ENCODE measurements at places on chromosomes 2 and 18. TPM values are rescaled to one million over a fixed set of nuclear protein-coding genes. Genes with fewer than 3 reads are reported as not detected.

- no peak for DNase-seq
Observed at GRCh38 chr18:45687621-45688020, 36.4 kb upstream of the SLC14A1 start.

DNA sequence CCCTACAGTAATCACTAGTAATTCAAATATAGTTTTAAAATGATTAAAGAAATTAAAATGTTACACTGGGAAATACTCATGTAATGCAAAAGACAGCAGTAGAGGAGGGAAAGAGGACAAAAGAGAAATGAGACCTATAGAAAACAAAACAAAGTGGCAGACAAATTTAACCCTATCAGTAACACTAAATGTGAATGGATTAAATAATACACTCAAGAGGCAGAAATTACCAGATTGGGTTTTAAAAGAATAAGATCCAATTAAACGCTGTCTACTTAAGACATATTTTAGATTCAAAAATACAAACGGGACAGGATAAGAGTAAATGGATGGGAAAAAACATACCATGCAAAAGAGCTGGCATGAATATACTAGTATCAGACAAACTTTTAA lies 17.0 kb downstream of the TLK1 start:
- DNase-seq: no peak

GRCh38 chr2:177147093-177147694 lies 65.4 kb upstream of the HNRNPA3 start:
- peak; percentile 61 for DNase-seq

DNA sequence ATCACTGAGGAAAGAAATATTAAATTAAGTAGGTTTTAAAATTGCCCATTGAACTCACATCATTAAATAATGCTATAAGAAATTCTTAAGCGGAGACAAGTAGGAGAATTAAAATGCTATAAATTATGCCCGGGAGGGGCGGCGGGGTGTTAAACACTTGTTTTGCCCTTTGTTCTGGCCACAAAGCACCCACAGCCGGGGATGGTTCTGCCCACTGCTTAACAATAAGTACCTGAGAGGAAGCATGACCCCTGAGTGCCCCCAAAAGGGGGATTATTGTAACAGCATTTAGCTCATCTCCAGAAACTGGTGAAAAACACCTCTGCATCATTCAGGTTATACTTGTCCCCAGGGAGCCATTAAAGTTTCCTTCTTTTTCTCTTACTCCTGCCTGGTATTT lies 332.7 kb upstream of the POU3F3 start:
- DNase-seq: no peak

- DNase-seq: no peak
Observed at GRCh38 chr2:218063486-218063885, 5.6 kb upstream of the RUFY4 start.

DNA sequence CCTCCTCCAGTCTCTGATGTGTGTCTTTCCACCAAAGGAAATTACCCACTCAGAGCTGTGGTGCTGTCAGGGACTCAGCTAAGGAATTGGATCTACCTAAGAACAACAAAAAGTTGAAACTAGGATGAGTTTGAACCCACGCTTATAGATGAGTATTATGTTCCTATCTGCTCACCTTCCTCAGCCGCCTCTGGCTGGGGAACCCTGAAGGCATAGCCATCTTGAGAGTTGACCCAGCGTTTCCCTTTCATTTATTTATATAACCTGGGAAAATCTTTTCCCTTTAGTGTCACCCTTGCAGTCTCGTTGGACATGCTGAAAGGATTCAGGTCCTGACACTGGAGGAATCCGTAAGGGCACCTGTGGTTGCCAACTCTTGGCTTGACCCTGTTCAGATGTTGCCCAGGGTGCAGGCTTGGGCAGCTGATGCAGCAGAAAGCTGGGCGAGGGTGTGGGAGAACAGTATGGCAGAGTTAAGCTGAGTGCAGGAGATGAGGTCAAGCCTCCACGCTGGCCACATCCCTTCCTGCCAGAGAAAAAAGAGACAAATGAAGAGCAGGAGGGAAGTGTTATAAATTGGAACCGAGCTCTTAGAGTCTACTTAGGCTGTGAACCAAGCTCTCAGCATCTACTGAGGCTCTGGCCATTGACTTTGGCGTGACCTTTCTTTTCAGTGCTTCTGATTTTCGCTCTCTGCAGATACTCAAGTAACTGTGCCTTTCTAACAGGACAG lies 1.9 kb downstream of the CDH20 start:
- no peak for DNase-seq

GRCh38 chr2:38690499-38691420 lies 24.8 kb downstream of the GALM start:
- DNase-seq: peak; percentile 92

- no peak for DNase-seq
Observed at GRCh38 chr18:9856092-9856491, 29.7 kb upstream of the TXNDC2 start.

DNA sequence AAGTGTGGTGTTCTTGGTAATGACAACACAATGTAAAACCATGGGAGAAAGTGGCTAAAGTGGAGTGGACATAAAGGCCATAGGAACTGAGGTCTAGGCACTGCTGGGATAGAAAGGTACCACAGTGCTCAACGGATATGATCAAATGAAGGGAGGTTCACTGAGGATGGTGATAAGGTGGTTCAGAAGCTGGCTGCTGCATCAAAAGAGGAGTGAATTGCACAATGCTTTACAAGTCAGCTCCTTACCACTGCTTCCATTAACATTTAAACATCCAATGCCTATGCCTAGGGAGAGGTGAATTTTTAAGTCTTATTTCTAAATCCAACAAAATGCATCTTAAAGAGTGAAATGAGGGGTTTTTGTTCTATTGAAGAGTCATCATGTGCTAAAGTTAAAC lies 100.1 kb upstream of the ITGB6 start:
- DNase-seq: no peak

DNA sequence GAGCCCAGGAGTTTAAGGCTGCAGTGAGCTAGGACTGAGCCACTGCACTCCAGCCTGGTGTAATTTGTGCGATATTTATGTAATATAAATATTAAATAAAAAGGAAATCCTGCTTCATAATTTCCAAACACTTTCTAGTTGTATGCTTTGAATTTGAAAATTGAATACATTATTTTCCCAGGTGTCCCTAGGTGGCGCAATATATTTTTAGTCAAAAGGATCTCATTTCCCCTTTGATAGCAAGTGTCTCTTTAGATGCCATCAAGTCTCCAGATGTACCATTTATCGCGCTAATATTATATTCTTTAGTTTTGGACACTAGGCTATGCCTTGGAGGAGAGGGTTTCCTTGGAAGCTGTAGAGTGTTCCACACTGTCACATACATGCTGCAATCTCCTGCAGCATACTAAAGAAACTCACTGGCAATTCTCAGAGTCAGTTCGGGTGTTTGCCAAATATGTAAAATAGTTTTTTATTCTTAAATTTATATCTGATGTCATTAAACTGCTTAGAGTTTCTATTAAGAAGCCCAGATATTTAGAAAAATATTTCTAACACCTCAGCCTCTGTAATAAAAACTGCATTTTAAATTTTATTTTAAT lies 5.6 kb upstream of the WDR7 start:
- no peak for DNase-seq

DNA sequence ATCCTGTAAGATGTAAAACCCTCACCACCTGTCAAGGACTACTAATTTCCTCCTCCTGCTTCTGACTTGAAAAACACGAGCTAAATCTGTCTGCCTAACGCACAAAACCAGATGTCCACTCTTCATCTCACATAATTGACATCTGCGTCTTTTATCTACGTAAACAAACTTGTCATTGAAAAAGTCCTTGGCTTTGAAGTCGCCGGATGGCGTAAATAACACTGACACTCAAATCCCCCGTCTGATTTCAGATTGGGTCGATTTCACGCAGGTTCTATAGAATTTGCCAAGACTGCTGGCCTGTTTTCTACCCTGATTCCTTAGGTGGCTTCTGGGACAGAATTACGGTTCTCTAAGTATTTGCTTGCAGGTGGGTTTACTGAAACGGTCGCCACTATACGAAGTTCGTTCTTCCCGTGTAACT lies 539 bp upstream of the MOB4 start:
- no peak for DNase-seq

DNA sequence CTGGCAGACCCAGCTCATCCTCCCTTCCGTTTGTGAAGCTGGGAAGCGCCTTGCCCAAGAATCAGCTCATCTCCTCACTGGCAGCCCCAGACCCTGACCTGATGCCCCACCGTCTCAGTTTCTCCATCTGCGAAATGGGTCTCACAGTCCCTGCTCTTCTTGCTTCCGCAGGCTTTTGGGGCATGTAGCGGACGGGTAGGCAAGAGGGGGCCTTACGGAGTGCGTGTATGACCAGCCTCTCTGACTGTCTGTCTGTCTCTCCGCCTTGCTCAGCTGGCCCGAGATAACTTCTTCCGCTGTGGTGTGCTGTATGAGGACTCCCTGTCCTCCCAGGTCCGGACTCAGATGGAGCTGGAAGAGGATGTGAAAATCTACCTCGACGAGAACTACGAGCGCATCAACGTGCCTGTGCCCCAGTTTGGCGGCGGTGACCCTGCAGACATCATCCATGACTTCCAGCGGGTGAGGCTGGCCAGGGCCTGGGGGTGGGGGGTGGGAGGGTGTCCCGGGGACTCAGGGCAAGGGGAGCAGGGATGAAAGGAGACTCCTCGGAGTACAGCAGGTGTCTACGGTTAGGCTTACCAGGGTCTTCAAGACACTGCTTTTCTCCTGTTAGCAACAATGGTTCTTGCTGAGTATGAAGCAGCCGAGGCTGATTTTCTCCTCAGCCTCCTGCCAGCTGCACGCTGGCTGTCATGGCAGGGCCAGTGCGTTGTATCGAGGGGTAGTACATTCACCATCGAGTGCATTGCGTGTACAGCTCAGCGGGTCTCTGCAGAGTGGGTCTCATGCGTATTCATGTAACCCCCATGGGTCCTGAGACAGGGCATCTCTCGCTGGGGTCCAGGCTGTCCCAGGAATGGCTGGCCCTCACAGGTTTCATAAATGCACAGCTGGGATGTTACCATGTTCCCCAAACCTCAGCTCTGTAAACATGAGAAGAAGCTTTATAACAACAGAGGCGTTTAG lies 10.9 kb downstream of the ITM2C start:
- no peak for DNase-seq

GRCh38 chr2:176514276-176514675 lies 245.0 kb downstream of the MTX2 start:
- DNase-seq: no peak

GRCh38 chr2:171235262-171235881 lies 74.7 kb upstream of the TLK1 start:
- no peak for DNase-seq

GRCh38 chr2:79971807-79972206 lies 332.7 kb downstream of the LRRTM1 start:
- no peak for DNase-seq

GRCh38 chr2:18980786-18981430 lies 377.5 kb downstream of the OSR1 start:
- no peak for DNase-seq

GRCh38 chr2:28055325-28055970 lies 164.9 kb downstream of the BABAM2 start:
- DNase-seq: peak; percentile 47

DNA sequence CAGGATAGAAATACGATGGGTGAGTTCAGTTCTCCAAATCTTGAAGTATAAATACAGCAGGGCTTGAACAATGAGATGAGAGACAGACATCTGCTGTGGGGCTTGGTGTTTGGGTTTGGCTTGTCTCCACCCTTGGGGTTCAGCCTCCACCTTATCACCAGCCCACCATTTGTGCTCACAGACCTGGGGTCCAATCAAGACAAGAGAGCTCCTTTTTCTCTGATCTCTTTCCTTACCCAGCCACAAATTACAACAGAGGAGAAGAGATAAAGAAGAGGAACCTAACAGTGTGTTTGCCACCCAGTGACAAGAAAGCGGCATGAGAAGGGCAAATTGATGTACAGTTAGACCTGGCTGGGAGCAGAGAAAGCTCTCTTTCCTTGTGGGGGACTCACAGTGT lies 204.5 kb upstream of the CXCR4 start:
- DNase-seq: no peak

- no peak for DNase-seq
Observed at GRCh38 chr2:240391111-240392051, 44.1 kb upstream of the GPC1 start.

DNA sequence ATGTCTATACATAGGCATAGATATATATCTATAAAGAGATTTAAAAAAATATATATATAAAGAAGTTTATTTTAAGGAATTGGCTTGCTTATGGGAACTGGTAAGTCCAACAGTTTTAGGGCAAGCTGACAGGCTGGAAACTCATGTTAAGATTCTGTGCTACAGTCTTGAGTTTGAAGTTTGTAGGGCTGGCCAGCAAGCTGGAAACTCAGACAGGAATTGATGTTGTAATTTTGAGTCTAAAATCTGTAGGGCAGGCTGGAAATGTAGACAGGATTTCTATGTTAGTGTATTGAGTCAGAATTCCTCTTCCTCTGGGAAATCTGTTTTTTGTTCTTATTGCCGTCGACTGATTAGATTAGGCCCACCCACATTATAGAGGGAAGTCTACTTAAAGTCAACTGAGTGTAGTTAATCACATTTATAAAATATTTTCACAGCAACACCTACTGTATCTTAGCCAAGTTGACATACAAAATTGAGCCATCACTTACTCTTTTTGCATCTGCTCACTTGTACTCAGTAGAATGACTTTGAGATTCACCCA lies 60.8 kb downstream of the PHLPP1 start:
- DNase-seq: no peak

DNA sequence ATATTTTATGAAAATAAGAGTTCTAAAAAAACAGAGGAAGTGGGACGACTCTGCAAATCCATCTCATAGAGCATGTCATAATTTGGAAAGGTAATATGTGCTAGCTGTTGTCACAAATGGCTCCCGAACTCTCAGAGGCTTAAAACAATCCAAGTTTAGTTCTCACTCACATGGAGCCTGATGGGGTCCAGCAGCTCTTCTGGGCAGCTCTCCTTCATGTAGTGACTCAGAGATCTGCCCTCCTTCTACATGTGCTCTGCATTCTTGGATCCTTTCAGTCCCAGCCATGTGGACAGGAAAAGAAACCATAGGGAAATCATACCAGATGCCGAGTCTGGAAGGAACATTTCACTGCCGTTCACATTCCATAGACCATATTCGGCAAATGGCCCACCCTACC lies 180.1 kb upstream of the APCDD1 start:
- peak; percentile 36 for DNase-seq

- no peak for DNase-seq
Observed at GRCh38 chr2:35978218-35978617, 377.4 kb upstream of the CRIM1 start.

GRCh38 chr2:15823459-15824396 lies 116.6 kb upstream of the MYCN start:
- DNase-seq: no peak

- no peak for DNase-seq
Observed at GRCh38 chr18:78798402-78799175, 181.0 kb upstream of the SALL3 start.

DNA sequence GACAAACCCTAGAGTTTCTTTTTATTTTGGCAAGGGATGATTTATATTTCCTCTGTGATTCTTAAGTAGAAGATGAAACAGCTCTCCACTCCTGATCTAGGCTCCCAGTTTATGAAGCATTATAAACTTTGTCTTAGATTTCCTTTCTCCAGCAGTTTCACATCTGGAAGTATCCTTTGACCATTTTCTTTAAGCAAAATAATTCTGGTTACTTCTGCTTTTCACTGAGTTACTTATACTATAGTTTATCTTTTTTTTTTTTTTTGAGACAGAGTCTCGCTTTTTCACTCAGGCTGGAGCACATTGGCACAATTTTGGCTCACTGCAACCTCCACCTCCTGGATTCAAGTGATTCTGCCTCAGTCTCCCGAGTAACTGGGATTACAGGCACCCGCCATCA lies 45.5 kb downstream of the KCMF1 start:
- DNase-seq: no peak

IL1RL2 gene
- total RNA-seq: 0.39 TPM

TUBA3E gene
- not detected for total RNA-seq

SCN3A gene
- total RNA-seq: 0.36 TPM

ALPP gene
- not detected for total RNA-seq

NEU2 gene
- not detected for total RNA-seq

TCF23 gene
- total RNA-seq: not detected

Data from RPMI7951 (cell line).